ENCODE measurements at places on chromosomes 6 and 20.

- no peak for DNase-seq
Measured at GRCh38 chr6:51163843-51164529, 345.3 kb downstream of the TFAP2B start.

DNA sequence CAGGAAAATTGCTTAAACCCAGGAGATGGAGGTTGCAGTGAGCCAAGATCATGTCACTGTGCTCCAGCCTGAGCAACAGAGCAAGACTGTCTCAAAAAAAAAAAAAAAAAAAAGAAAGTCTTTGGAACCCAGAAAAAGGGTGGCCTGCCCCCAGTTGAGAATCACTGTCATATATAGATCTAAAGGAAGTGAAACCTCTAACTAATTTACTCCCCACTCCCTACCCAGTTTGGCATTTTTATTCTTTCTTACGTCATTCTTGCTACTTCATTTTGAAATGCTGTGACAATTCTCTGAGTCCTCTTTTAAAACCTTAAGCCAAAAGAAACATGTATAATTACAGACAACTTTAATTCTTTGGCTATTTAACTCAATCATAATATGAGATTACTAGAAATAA, 254.8 kb downstream of the CDC5L start:
- DNase-seq: no peak

DNA sequence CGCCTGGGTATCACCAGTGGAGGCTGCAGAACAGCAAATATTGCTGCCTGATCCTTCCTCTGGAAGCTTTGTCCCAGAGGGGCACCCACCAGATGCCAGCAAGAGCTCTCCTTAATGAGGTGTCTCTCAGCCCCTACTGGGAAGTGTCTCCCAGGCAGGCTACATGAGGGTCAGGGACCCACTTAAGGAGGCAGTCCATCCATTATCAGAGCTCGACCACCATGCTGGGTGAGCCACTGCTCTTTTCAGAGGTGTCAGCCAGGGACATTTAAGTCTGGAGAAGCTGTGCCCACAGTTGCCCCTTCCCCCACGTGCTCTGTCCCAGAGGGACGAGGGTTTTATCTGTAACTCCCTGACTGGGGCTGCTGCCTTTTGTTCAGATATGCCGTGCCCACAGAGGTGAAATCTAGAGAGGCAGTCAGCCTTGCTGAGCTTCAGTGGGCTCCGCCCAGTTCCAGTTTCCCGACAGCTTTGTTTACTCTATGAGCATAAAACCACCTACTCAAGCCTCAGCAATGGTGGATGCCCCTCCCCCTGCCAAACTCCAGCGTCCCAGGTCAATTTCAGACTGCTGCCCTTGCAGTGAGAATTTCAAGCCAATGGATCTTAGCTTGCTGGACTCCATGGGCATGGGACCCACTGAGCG, 25.9 kb upstream of the AIG1 start:
- no peak for DNase-seq

DNA sequence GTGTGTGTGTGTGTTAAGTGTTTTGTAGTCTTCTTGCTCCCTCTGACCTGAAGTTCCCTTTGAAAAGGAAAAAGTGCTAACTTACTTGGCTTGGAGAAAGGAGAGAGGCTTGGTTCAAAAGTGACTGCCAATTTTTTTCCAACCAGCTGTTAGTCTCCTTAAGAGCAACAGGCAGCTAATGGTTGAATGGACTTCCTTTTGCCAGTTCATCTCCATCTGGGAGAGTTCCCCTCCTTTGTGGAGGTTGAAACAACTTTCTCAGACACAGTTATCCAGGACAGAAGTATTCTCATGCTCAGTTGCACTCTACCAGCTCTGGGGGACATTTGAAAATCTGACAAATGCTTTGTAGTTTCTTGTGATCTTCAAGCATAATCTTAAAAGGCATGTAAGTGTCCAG, 4.5 kb downstream of the RIPOR2 start:
- no peak for DNase-seq

- no peak for DNase-seq
Measured at GRCh38 chr6:100230115-100230952, 234.4 kb downstream of the SIM1 start.

GRCh38 chr6:34497411-34497810, 31.5 kb downstream of the PACSIN1 start:
- DNase-seq: no peak

DNA sequence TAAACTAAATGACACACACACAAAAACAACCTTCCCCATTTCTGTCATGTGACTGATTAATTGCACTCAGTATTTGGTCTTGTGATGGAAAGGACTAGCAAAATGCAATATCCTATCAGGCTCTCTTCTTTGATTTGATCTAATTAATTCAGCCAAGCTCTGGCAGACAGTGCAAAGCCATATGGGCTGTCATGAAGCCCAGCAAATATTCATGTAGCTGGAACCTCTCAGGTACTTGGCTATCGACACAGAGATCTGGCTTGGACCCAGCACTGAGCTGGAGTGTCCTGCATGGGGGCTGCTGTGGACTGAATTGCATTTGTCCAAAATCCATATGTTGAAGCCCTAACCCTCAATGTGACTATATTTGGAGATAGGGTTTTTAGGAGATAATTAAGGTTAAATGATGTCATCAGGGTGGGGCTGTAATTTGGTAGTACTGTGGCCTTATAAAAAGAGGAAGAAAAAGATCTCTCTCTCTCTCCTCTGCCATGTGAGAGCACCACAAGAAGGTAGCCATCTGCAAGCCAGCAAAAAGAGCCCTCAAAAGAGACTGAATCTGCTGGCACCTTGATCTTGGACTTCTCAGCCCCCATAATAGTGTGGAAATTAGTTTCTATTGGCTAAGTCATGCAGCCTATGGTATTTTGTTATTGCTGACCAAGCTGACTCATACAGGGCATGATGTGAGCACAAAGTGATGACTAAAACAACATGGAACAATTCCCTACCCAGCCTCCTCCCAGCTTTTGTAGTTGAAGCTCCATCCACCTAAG, 77.1 kb downstream of the STMND1 start:
- no peak for DNase-seq

DNA sequence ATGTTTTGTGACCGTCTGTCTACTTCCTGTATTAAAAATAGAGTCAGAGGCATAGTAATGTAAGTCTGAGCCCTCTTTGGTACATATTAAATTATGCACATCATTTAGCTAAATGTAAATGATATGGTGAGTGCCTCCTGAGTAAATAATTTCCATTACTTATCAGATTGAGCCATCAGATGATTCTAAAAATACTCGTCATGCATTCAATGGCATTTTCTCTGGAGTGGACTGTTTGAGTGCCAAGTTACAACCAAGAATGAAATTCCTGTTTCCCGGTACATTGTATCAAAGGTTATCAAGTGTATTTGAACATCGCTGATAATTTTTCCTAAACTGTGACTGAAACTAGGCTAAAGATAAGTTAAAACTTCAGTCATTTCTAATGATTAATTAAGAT, 81.0 kb downstream of the AKAP7 start:
- DNase-seq: no peak

GRCh38 chr6:10586302-10586701, 65.2 kb downstream of the GCNT2 start:
- no peak for DNase-seq

DNA sequence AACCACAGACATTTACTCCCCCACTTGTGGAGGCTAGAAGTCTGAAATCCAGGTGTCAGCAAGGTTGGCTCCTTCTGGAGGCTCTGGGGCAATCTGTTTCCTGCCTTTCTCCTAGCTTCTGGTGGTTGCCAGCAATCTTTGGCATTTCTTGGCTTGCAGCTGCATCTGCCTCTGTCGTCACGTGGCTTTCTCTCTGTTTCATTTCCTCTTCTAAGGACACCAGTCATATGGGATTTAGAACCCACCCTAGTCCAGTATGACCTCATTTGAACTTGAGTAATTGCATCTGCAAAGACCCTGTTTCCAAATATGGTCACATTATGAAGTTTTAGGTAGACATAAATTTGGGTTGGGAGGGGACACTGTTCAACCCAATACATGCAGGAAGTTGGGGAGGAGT, 56.2 kb upstream of the EPB41L1 start:
- no peak for DNase-seq

- DNase-seq: no peak
Measured at GRCh38 chr20:20778676-20779075, 66.2 kb upstream of the RALGAPA2 start.

GRCh38 chr6:43185391-43185985, 3.5 kb downstream of the CUL9 start:
- no peak for DNase-seq

- no peak for DNase-seq
Measured at GRCh38 chr6:105884011-105884410, 202.1 kb upstream of the PRDM1 start.

DNA sequence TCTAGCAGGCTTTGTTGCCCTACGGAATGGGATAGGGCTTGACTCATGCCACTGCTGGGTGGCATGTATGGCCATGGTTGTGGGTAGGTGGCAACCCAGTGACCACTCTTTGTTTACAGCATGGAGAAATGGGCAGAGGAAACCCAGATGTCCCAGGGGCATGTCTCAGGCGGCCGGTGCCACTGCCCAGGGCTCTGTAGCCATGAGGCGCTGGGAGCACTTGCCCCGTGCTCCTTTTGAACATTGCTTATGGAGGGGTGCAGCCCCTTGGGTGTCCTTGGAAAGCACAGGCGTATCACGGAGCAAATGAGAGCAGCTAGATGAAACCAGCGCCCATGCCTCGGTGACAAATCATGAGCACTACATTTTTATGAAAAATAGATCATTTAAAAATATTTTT, 212.5 kb upstream of the ECI2 start:
- DNase-seq: no peak

GRCh38 chr6:31767096-31767645, 4.7 kb downstream of the SAPCD1 start:
- DNase-seq: no peak

DNA sequence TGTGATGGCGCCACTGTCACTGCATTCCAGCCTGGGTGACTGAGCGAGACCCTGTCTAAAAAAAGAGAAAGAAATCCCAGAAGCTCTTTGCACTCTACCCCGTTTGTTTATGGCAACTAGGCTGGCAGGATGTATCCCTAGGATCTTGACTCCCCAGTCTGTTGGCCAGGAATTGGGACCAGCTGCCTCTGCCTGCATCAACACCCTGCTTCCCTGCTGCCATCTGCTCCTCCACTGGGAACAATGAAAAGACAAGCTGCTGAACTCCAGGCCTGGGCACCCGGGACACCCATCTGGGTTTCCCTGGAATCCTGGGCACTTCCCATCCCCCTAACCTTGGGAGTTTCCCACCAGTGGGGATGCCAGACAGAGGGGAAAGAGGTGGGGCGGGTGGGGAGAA, 64.9 kb downstream of the CPNE5 start:
- DNase-seq: no peak

DNA sequence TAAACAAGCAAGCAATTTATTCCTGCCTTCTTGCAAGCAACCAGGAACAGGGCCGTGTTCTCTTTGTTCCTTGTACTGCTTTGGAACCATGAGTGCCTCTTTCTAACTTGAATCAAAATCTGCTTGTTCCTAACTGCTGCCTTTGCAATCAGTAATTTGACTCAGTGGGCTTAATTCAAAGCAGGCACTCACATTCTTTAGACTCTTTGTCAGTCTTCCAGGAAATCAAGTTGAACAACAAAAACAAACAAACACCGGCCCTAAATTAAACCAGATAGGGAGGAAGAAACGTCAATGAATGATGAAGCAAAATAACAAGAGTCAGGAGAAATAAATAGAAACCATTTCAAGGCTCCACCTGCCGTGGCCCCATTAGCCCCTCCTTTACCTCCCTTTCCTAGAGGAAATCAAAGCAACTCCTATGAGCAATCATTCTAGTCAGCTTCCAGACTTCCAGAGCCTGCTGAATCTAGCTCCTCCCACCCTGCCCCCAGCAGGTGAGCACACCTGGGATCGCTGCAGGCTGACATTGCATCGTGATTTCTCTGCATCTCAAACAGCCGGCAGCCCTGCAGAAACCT, 582.2 kb upstream of the FLRT3 start:
- DNase-seq: no peak

DNA sequence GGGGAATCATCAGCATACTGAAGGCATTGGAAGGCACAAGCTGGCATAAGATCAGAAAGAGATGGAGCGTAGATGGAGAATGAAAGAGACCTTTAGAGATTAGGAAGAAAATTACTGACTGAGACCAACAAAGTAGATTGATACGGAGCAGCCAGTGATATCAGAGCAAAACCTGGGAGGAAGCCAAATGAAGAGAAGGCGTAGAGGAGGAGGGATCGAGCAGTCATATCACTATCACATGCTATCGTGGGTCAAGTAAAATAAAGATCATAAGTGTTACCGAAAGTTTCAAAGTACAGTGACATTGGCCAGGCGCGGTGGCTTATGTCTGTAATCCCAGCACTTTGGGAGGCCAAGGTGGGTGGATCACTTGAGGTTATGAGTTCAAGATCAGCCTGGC, 53.6 kb upstream of the FANCE start:
- DNase-seq: no peak

DNA sequence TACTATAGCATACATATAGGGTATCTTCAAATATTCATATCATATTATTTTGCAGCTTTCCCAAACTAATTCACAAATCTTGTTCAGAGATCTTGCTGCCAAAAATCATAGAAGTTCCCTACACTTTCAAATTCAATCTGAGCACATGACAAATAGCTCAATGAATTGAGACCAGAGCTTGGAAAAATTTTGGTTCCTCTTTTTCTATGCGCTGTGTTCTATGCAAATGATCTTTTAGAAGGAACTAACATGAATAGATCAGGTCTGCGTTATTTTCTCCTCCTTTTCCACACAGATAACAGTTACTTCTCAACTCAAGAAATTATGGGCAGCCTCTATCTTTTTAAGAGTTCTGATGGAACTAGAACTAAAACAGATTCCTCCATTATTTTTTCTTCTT, 316.3 kb downstream of the ARHGAP18 start:
- no peak for DNase-seq

GRCh38 chr6:161373905-161374451, 100.1 kb upstream of the AGPAT4 start:
- DNase-seq: peak; percentile 81

GRCh38 chr6:137780447-137781034, 86.5 kb upstream of the TNFAIP3 start:
- DNase-seq: no peak

DNA sequence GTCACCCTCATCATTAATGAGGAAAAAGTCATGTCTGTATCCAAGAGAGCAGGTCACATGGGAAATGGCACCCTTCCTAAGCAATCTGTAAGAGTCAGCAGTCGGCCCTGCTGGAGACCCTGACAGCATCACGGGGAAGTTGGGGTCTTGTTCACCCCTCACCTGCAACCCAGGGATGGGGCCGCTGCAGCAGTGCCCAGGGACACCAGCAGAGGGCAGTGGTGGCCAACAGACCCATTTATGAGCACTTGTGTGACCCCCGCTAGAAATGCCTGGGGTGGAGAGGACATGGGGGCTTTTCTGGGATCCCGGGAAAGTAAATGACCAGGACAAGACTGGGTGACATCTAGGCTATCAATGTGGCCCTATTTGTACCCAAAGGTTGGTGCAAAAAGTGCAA, 35.9 kb downstream of the ANKRD60 start:
- DNase-seq: no peak

- no peak for DNase-seq
Measured at GRCh38 chr6:134123666-134124208, 71.3 kb upstream of the SLC2A12 start.

- no peak for DNase-seq
Measured at GRCh38 chr20:2656471-2657117, 4.2 kb downstream of the NOP56 start.
